GM12864 (cell line): ENCODE measurements at places on chromosomes 2 and 18.

DNA sequence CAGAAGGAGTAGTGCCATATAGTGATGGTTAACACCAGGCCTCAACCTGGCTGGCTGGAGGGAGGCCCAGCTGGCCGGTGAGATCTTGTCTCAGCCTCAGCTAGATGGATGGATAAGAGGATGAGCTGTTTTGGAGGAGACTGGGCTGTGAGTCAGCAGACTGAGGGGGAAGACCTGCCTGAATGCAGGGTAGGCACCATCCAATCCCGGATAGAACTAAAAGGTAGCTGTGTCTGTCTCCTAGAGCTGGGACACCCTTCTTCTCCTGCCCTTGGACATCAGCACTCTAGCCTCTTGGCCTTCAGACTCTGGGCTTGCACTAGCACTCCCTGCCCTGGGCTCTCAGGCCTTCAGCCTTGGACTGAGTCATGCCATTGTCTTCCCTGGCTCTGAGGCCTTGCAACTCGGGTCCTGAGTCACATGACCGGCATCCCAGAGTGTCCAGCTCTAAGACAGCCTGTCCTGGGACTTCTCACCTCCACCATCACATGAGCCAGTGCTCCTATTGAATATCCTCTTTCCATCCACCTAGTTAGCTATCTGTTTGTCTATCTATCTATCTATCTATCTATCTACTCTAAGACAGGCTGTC lies 131.3 kb downstream of the TPO start:
- DNase-seq = no peak

- DNase-seq = no peak
These were observed 106.1 kb downstream of the DSEL start for GRCh38 chr18:67410075-67411070.

DNA sequence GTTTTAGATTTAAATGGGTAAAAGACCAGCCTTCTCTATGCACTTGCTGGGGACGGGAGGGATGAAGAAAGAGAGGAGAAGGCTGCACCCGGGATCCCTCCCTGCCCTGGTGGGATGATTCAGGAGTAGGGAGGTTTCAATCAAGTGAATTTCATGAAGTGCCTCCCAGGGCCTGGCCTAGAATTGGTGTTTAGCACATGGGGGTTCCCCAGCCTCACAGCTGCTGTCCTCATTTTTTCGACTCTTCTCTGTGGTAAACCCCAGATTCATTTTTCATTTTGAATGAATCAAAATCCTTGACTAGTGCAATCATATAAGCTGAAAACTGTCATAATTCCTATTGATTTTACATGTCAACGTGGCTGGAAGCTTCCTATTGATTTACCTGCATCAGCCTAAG lies 81.1 kb downstream of the LPIN1 start:
- DNase-seq = no peak

DNA sequence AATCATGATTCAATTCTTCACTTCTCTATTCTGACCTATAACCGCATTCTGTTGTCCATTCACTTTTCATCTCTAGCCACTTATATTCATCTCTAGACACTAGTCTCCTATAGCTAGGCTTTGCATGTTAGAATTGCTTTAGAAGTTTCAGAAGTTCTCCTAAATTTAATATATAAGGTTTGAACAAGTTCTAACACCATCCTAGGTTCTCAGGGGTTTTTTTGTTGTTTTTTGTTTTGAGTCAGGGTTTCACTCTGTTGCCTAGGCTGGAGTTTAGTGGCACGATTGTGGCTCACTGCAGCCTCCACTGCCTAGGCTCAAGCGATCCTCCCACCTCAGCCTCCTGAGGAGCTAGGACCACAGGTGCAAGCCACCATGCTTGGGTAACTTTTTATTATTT lies 19.9 kb downstream of the WDSUB1 start:
- no peak for DNase-seq

DNA sequence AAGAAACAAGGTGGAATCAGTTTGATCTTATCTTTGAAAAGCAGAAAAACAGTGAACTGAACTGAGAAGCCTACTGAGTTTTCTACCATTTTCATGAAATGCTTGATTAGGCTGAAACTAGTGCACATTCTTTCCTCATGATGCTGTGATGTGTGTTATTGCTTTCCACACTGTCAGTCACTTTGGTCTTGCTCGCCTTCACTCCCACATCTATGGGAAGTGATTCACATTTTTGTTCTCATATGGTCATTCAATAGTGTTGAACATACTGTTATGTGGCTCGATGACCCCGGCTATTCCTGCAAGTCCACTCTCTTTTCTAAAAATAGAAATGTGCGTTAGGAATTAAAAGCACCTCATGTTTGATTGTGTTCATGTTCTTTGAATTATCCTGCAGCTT lies 129.7 kb downstream of the TGIF1 start:
- no peak for DNase-seq

- DNase-seq = no peak
These were observed 847 bp downstream of the HOXD8 start for GRCh38 chr2:176130147-176130956.

DNA sequence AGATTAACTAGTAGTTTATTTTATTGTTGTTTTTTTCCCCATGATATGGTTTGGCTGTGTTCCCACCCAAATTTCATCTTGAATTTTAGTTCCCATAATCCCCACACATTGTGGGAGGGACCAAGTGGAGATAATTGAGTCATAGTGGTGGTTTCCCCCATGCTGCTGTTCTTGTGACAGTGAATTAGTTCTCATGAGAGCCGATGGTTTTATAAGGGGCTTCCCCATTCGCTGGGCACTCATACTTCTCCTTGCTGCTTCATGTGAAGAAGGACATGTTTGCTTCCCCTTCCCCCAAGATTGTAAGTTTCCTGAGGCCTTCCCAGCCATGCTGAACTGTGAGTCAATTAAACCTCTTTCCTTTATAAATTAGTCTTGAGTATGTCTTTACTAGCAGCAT lies 36.5 kb downstream of the GALNT14 start:
- DNase-seq = no peak

- no peak for DNase-seq
These were observed 220.3 kb downstream of the ATAD2B start for GRCh38 chr2:23706613-23707078.

- DNase-seq = no peak
These were observed 42.1 kb upstream of the ARHGAP25 start for GRCh38 chr2:68692511-68692910.

GRCh38 chr2:134952608-134953007 lies 34.0 kb downstream of the CCNT2 start:
- DNase-seq = no peak

DNA sequence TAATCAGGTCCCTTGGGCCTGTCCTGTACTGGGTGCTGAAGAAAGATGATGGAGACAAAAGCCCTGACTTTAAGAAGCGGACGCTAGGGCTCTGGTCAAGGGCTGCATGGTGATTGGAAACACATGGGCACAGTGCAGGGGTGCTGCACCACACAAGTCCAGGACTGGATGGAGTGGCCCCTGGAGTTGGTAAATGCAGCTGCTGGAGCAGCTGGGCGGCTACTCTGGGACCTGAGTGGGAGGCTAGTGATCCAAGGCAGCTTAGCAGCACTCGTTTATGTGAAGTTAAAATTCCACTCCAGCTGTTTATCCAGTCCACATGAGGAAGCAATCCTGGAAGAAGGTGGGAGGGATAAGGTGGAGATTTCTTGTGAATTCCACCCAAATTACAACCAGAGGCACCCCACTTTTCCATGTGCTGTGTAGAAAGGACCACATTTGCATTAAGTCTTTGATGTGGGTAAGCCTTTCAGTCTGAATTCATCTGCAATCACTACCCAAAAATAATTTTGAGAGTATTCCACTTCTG lies 24.9 kb downstream of the MERTK start:
- DNase-seq = no peak

DNA sequence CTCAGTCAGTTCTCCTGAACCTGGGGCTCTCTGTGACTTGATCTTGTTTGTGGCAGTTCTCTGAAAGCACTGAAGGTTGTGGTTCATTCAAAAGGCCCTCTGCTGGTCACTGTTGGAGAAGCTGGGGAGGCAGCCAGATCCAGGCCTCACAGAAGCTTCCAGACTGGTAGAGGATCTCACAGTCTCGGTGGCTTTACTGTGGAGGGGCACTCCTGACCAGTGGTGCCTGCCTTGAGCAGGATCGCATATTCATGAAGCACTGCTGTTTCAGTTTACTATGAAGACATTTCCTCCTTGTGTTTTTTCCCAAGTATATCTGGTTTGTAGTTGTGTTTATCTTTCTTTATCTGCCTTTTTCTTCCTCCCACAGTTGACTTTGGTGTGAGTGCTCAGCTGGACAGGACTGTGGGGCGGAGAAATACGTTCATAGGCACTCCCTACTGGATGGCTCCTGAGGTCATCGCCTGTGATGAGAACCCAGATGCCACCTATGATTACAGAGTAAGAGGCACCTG lies 133.9 kb downstream of the MAP4K4 start:
- peak; percentile 33 for DNase-seq

GRCh38 chr2:25558262-25558661 lies 115.1 kb downstream of the DTNB start:
- peak; percentile 84 for DNase-seq

DNA sequence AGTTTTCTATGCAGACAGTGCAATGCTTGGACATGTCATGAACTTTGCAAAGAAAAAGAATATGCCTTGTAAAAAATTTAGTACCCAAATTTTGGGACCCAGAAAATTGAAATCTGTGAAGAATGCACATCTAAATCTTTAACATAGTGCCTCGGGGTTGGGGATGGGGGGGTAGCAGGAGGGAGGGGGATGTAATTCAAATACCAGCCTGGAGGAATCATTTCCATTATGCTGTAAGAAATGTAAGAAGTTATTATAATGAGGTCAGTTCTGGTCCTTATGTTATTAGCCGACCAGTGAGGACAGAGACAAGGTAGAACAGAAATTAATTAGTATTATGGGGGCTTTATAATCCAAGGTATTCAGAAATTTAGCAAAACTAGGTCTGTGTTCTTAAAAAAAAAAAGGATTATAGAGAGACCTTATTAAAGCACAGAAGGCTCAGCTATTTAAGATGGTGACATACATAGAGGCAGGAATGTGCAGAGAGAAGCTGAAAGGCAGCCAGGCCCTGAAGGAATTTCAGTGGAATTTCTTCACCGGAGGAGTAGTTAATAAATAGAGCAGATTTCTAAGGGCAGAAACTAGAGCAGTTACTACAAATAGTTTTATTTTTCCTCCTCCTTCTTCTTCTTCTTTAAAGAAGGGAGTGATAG lies 89.0 kb upstream of the RBMS1 start:
- no peak for DNase-seq

DNA sequence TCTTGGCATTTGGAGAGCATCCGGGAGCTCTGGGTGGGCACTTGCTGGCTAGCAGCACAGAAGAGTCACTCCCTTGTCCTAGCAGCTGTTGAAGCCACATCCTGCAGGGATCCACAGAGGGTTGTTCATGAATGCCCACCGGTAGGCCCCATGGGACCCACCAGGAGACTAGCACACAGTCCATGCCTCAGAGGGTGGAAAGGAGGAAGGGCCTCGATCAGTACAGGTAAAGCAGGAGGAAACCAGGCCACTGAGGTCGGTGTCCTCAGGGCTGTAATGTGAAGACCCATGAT lies 205.8 kb downstream of the SEPTIN10 start:
- no peak for DNase-seq

GRCh38 chr2:151860613-151861146 lies 32.5 kb upstream of the ARL5A start:
- DNase-seq = no peak
